ENCODE measurements at places on chromosomes 6 and 20. TPM values are rescaled to one million over a fixed set of nuclear protein-coding genes. Genes with fewer than 3 reads are reported as not detected.
A peak's percentile ranks its signal among the peaks of the same experiment; 100 is the strongest.

GRCh38 chr20:39270837-39271604 lies 308.9 kb downstream of the DHX35 start:
- H3K27ac ChIP-seq, result no peak overlapping the region
- H3K27me3 ChIP-seq, result peaks cover 9% of the 10 kb centered on the region
- no peak for DNase-seq
- H3K36me3 ChIP-seq, result no peaks in the 10 kb centered on the region
- peaks cover 8% of the 10 kb centered on the region for H3K4me1 ChIP-seq

- H3K27me3 ChIP-seq, result no peaks in the 10 kb centered on the region
- peaks cover 7% of the 10 kb centered on the region for H3K36me3 ChIP-seq
- H3K4me3 ChIP-seq, result no peak overlapping the region
- peaks cover 41% of the 10 kb centered on the region for H3K4me1 ChIP-seq
Measured at GRCh38 chr6:161226009-161226964, 47.6 kb downstream of the AGPAT4 start.

LAMA2 gene
- total RNA-seq, result 56.8 TPM

TOX2 gene
- 0.94 TPM for total RNA-seq

- DNase-seq, result no peak
- H3K4me1 ChIP-seq, result no peaks in the 10 kb centered on the region
- H3K27ac ChIP-seq, result no peak overlapping the region
Measured at GRCh38 chr20:3377644-3378043, 29.8 kb downstream of the DNAAF9 start.

IPCEF1 gene
- total RNA-seq, result 1.5 TPM

GRCh38 chr6:17086469-17086868 lies 15.4 kb upstream of the STMND1 start:
- H3K27ac ChIP-seq, result no peak overlapping the region
- H3K27me3 ChIP-seq, result peaks cover 3% of the 10 kb centered on the region
- no peak overlapping the region for H3K4me3 ChIP-seq
- H3K36me3 ChIP-seq, result peaks cover 2% of the 10 kb centered on the region
- H3K4me1 ChIP-seq, result no peaks in the 10 kb centered on the region

DNA sequence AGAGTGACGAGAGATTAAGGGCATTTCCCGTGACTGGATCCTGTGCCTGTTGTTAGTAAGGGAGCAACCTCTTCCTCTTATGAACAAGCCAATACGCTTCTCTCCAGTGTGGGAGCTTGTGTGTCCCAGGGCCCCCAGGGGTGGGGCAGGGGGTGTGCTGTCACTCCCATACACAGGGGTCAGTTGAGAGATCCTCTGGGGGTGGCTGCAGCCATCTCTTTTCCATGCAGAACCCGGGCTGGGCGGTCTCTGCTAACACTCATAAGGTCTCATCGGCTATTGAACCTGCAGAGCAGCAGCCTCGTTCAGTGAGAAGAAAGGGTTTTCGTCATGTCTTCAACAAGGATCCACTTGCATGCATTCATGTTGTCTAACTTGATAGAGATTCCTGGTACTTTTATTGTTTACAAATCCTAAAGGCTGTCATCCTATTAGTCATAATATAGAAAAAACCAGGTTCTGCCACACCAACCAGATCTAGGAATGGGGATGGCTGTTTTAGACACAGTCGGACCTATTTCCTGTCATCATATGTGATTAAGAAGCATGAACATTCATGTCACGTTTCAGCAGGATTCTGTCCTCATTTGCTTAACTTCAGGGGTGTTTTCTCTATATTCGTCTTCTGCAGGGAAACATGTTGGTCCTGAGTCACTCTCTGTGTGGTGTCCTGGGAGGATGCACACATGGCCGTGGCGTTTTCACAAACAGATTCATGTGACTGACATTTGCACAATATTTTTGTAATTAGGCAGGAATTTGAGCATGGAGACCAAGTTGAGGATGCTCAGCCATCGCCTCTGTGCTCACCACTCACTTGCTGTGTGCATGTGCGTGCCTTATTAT lies 13.3 kb upstream of the THBS2 start:
- no peak for DNase-seq
- no peaks in the 10 kb centered on the region for H3K36me3 ChIP-seq
- no peak overlapping the region for H3K27ac ChIP-seq
- peaks cover 32% of the 10 kb centered on the region for H3K4me1 ChIP-seq

DNA sequence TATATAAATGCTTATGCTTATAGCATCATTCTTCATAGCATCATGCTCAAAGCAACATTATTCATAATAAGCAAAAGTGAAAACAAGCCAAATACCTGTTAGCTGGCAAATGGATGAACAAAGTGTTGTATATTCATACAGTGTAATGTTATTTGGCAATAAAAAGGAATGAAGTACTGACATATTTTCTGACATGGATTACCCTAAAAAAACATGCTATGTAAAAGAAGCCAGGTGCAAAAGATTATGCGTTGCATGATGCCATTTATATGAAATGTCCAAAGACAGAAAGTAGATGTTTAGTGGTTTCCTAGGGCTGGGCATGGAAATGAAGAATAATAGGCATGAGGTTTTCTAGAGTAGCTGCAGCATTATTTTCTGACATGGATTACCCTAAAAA lies 77.1 kb downstream of the GFRA4 start:
- no peak for DNase-seq
- H3K4me3 ChIP-seq, result no peak overlapping the region
- no peak overlapping the region for H3K27ac ChIP-seq
- H3K4me1 ChIP-seq, result no peaks in the 10 kb centered on the region

GRCh38 chr6:133202610-133203343 lies 38.4 kb upstream of the EYA4 start:
- no peak overlapping the region for H3K4me3 ChIP-seq
- no peak overlapping the region for H3K27ac ChIP-seq
- H3K36me3 ChIP-seq, result no peaks in the 10 kb centered on the region
- H3K27me3 ChIP-seq, result peaks cover 47% of the 10 kb centered on the region
- DNase-seq, result no peak

DNA sequence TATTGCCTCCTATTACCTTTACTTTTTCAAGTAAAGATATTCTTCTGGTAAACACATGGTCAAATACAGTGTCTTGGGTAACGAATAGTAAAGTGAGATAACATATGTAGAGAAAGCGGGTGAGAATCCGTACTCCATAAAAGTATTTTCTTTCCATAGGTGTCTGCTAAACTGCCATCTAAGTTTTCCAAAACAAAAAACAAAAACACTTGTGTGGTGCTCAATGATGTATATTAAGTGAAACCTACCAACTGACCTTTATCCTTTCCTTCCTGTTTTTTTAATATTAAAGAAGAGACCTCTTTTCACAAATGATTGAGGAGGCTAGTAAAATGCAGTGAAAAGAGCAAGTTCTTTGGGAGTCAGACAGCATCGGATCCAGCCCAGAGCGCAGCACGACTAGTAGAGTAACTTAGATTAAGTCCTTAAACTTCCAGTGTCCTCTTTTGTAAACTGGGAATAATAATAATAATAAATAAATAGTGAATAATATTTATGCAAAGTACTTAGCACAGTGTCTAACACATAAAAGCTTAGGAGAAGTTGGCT lies 437 bp upstream of the CDKAL1 start:
- no peak for DNase-seq
- H3K4me3 ChIP-seq, result peak overlapping the region; percentile 97
- H3K4me1 ChIP-seq, result peaks cover 23% of the 10 kb centered on the region
- peak overlapping the region; percentile 97 for H3K27ac ChIP-seq

- no peak overlapping the region for H3K27ac ChIP-seq
- H3K27me3 ChIP-seq, result peaks cover 1% of the 10 kb centered on the region
- no peak overlapping the region for H3K4me3 ChIP-seq
- H3K36me3 ChIP-seq, result peaks cover 10% of the 10 kb centered on the region
- no peak for DNase-seq
Measured at GRCh38 chr20:18042229-18042628, 15.5 kb downstream of the OVOL2 start.

GRCh38 chr6:28537065-28537464 lies 11.4 kb downstream of the GPX5 start:
- DNase-seq, result no peak
- H3K27ac ChIP-seq, result peak overlapping the region; percentile 97
- H3K4me1 ChIP-seq, result peaks cover 20% of the 10 kb centered on the region
- H3K36me3 ChIP-seq, result no peaks in the 10 kb centered on the region
- H3K4me3 ChIP-seq, result peak overlapping the region; percentile 85
